Cardiac muscle cell (in vitro differentiated cells and primary cell): ENCODE measurements at places on chromosomes 2 and 18.

DNA sequence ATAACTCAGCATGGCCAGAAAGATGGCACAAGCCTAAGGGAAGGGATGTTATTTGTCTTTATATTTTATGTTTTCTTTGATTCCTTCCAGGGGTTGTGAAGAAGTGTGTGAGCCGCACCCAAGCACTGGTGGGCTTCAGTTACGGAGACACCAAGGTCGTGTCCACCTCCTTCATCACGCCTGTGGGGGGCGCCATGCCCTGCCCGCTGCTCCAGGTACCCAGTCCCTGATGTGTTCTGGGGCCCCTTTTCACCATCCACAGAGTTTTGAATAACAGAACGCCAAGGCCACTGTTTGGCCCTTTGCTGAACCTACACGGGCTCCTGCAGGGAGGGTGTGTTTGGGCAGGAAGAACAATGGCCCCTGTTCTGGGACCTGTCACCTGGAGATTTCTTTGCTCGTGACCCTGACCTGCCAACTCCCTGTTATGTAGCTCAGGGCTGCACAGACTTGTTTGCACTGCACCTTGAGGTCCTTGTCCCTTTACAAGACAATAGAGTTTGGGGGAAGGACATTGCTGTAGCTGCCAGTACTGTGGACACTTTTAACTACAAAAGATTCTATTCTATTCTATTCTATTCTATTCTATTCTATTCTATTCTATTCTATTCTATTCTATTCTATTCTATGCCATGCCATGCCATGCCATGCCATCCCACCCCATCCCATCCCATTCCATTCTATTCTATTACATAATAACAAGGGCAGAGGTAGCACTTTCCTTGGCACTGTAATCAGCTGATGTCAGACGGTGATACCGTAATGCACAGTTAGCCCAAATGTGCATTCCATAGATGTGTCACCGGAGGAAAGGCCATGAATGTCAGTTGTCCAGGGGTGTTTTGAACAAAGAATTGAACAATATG is 48.2 kb upstream of the CNGA3 start:
- no peak for DNase-seq

- no peak for DNase-seq
These were observed 18.0 kb downstream of the GALNT3 start for GRCh38 chr2:165776013-165776412.

- DNase-seq = peak; percentile 54
These were observed 243.0 kb downstream of the CELF4 start for GRCh38 chr18:37322492-37323035.

GRCh38 chr18:11320986-11321385 is 171.6 kb upstream of the PIEZO2 start:
- DNase-seq = no peak

GRCh38 chr2:190668892-190669291 is 20.0 kb downstream of the NAB1 start:
- no peak for DNase-seq

DNA sequence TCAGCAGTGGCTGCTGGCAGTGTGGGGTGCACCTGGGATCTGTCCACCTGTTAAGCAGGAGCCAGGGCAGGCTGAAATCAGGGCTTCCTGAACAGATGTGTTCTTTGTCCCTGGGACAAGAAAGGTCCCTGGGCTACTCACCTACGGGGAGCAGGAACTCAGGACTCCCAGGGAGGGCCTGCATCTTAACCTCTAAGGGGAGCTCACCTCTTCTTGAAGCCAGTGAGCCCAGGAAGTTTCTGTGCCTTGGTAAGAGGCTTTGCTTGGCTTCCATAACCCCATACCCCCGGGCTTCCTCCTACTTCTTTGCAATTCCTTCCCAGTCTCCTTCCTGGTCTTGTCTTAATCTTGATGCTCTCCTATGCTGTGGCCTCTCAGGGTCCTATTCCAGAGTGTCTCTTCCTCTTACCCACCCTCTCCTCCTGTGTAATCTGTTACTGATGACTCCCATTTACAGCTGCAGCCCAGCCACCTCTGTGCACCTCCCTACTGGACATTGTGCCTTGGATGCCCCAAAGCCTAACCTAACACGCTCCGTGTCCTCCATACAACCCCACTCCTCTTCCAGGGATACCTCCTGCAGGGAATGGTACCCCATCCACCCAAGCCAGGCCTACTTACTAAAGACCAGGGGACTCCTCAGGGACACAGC is 55.7 kb upstream of the MAPRE3 start:
- no peak for DNase-seq

DNA sequence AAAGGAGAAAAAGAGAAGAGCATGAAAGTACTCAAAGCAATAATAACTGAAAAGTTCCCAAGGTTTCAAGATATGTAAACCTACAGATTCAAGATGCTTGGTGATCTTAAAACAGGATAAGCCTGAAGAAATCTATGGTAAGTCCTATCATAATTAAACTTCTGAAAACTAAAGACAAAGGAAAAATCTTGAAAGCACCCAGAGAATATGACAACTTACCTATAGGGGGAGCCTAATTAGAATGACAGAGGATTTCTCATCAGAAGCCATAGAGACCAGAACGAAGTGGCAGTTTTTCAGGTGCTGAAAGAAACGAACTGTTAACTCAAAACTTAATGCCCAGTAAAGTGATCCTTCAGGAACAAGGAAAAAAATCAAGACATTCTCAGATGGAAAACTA is 59.7 kb downstream of the XDH start:
- no peak for DNase-seq

DNA sequence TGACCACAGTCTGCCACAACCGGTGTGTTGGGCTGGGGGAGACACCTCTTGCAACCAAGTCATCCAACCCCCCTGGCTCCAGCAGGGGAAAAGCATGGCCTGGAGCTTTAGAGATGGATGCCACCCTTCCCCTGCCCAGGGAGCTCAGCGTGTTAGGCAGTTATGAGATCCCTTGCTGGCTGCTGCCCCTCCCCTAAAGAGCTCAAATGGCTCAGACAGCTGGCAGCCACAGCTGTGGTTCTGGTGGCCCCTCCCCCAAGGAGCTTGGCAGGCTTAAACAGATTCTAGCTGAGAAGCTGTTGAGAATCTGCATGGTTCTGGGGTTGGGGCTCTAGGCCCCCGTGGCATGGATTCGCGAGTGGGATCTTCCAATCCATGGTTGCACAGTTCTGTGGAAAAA is 64.7 kb downstream of the TEX51 start:
- no peak for DNase-seq

DNA sequence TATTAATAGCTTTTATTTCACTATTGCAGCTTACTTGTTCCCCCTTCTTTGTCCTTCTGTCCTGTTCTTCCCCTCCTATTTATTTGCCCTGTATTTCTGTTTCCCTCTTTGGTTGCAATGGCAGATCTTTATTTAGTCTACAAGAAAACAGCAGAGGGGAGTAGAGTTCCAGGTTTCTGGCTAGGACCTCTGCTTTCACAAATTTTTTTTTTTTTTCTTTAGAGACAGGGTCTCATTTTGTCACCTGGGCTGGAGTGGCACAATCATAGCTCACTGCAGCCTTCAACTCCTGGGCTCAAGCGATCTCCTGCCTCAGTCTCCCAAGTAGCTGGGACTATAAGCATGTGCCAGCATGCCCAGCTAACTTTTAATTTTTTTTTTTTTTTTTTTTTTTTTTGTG is 188.1 kb upstream of the SPRED2 start:
- DNase-seq = peak; percentile 24

- no peak for DNase-seq
These were observed 47.5 kb upstream of the PXDN start for GRCh38 chr2:1791685-1792435.

GRCh38 chr2:164840930-164841718 is 499 bp downstream of the COBLL1 start:
- peak; percentile 72 for DNase-seq

DNA sequence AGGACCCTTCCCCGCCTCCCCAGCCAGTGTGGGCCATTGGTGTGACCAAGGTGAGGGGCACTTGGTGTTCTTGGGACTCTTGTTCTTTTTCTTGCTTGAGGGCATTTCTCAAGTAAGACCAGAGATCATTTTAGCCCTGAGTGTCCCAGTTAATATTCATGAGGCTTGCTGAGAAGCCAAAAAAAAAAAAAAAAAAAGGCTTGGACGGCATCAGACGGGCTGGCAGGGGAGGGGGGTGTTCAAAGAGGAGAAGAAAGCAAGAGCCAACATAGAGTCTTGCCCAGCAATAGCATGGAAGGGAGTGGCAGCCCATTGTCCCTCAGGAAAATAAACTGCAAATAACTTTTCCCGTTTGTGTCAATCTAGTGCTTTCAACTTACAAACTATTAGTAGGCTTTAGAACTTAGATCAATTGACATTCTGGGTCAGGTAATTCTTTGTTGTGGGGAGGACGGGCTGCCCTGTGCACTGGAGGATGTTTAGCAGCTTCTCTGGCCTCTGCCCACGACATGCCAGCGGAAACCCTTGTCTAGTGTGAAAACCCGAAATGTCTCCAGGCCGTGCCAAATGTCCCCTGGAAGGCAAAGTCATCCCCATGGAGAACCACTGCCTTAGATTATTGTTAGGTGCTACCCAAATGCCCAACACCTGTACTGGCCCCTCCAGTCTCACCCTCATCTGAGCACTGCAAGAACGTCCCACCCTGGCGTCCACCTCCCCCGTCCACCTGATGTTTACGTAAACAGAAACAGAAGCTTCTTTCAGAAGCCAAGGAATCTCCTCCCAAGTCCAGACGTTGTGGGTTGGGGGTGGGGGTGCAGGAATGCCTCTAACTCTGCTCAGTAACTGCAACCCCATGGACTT is 163.4 kb downstream of the BCL2 start:
- DNase-seq = no peak

- no peak for DNase-seq
These were observed 4.5 kb downstream of the B3GNT2 start for GRCh38 chr2:62200291-62200841.

- no peak for DNase-seq
These were observed 4.4 kb downstream of the IL36A start for GRCh38 chr2:113009622-113010021.
